ENCODE measurements at places on chromosomes 2 and 18.

DNA sequence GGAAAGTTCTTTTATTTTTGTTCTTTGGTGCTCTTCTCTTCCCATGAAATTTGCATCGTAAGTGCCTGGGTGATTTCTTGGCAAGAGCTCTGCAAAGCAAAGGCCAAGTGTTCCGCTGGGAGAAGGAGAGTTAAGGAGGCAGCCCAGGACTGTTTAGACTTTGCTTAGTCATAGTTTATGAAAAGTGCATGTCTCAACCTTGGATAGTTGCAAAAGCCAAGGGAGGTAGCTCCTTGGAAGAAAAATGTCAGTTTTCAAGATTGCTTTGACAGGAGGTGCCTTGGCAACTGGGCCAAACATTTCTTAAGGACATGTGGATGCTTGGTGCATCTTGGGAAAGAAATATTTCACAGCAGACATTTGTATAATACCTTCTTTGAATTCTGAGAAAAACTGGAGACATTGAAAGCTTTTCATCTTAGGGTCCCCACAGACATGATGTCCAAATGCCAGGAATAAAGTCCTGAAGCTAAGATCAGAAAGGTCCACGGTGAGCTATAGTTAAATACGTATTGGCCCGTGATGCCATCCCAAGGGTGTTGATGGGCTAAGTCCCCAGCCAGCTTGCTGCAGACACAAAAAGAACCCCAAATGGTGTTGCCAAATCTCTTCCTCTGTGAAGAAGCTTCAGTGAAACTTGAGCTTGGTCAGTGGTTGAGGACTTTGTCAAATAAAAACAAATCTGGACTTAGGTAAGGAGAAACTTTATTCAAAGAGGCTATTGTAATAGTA, 96.3 kb upstream of the THUMPD2 start:
- no peak for DNase-seq
- no peak overlapping the region for H3K4me3 ChIP-seq
- H3K4me1 ChIP-seq, result no peaks in the 10 kb centered on the region
- H3K27ac ChIP-seq, result no peak overlapping the region

GRCh38 chr2:88999365-88999764, 307.9 kb downstream of the RPIA start:
- H3K27ac ChIP-seq, result no peak overlapping the region
- no peaks in the 10 kb centered on the region for H3K4me1 ChIP-seq
- DNase-seq, result no peak

- no peak overlapping the region for H3K4me3 ChIP-seq
- no peaks in the 10 kb centered on the region for H3K36me3 ChIP-seq
- no peak for DNase-seq
- H3K4me1 ChIP-seq, result peaks cover 4% of the 10 kb centered on the region
- H3K27ac ChIP-seq, result no peak overlapping the region
These were observed 243.3 kb downstream of the LOXHD1 start for GRCh38 chr18:46413684-46414083.

DNA sequence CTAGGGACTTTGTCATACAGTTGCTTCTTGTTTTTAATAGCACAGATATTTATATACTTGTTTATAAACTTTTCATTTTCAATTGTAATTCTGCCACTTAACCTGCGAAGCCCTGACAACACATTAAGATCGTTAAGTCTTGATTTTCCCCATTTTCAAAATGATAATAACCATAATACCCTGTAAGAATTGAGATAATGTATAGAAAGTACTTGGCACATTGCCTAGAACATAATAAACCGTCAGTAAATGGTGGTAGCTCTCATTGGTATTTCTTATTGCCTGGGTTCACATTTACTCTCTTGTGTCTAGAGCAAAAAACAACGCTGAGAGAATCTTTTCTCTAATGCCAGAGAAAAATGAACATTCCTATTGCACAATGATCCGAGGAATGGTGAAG, 18.6 kb downstream of the PTCD3 start:
- H3K36me3 ChIP-seq, result peaks cover 77% of the 10 kb centered on the region
- H3K27me3 ChIP-seq, result no peaks in the 10 kb centered on the region
- no peak overlapping the region for H3K4me3 ChIP-seq
- DNase-seq, result no peak

GRCh38 chr2:182496596-182496995, 69.8 kb upstream of the PDE1A start:
- H3K27ac ChIP-seq, result no peak overlapping the region
- H3K4me1 ChIP-seq, result no peaks in the 10 kb centered on the region
- no peaks in the 10 kb centered on the region for H3K27me3 ChIP-seq
- no peaks in the 10 kb centered on the region for H3K36me3 ChIP-seq

GRCh38 chr18:76546436-76546835, 51.4 kb upstream of the ZNF516 start:
- no peak overlapping the region for H3K4me3 ChIP-seq
- H3K4me1 ChIP-seq, result no peaks in the 10 kb centered on the region
- no peak overlapping the region for H3K27ac ChIP-seq
- no peak for DNase-seq
- H3K36me3 ChIP-seq, result no peaks in the 10 kb centered on the region

DNA sequence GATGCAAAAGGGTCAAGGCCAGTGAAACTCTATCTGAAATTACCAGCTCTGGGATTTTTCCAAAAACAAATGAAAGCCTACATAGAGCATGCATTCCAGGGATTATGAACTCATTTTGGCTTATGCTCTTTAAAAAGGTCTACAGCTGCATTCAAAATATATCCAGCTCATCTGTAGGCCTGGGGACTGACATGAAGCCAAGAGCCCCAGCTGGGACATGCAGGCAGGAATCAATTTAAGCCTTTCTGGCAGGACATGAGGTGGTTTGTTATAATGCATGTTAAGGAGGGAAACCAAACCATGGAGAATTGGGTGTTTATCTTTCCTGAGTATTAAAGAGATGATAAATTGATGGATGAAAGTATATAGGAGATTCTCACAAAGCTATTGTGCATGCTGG, 164.5 kb downstream of the RBM43 start:
- H3K27ac ChIP-seq, result no peak overlapping the region
- no peak for DNase-seq
- H3K4me3 ChIP-seq, result no peak overlapping the region
- peaks cover 7% of the 10 kb centered on the region for H3K27me3 ChIP-seq
- no peaks in the 10 kb centered on the region for H3K4me1 ChIP-seq

DNA sequence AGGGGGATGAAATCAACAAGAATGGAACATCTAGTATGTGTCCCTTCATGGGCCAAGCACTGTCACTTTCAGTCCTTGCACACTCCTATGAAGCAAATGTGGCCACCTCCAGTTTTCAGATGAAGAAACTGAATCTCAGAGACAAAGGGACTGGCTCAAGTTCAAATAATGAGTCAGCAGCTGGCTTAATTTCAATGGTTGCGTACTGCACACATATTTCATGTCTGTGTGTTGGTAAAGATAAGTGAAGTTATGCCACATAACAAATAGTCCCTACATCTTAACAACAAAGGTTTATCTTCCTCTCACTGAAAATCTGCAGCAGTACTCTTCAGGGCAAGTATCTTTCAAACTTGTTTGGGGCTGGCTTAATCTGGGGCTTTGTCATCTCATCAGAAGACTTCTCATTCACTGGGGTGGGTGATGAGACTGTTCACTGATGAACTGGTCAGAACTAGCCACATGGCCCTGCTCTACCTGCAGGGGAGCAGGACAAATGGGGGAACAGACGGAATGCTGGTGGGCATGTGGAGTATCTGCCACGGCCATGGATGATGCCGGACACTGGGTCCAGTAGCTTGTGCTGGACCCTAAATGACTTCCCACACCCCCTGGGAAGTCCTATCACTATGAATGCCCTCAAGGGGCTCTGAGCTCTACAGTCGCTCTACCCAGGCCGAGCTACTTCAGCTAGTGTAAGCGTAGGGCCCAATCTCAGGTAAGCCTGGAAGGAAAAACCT, 263.2 kb downstream of the CYP26B1 start:
- H3K4me3 ChIP-seq, result no peak overlapping the region
- no peak for DNase-seq
- no peaks in the 10 kb centered on the region for H3K4me1 ChIP-seq
- H3K27me3 ChIP-seq, result peaks cover under 1% of the 10 kb centered on the region

DNA sequence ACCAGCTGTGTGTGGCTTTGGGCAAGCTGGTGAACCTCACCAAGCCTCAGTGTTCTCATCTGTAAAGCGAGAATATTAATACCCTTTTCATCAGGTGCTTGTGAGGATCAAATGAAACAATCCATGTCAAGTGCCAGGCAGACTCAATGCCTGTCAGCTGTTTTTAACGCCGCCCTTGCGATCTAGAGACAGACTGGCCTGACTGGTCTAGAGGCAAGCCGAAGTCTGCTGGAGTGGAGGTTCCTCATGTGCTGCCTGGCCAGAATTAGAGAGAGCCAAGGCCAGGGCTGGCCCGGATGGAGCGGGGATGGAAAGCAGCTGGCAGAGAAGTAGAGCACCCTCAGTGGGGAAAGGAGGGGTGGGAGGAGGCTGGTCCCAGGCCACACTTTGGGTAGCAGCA, 74.5 kb upstream of the B3GNT7 start:
- H3K27ac ChIP-seq, result no peak overlapping the region
- no peak overlapping the region for H3K4me3 ChIP-seq
- H3K27me3 ChIP-seq, result peaks cover 15% of the 10 kb centered on the region
- DNase-seq, result no peak

- H3K27me3 ChIP-seq, result no peaks in the 10 kb centered on the region
- DNase-seq, result no peak
- no peak overlapping the region for H3K27ac ChIP-seq
- H3K4me1 ChIP-seq, result peaks cover 14% of the 10 kb centered on the region
- H3K4me3 ChIP-seq, result no peak overlapping the region
These were observed 57.5 kb downstream of the TANK start for GRCh38 chr2:161217597-161218185.
